ENCODE measurements at places on chromosomes 3 and 15. TPM values are rescaled to one million over a fixed set of nuclear protein-coding genes. Genes with fewer than 3 reads are reported as not detected.

DNA sequence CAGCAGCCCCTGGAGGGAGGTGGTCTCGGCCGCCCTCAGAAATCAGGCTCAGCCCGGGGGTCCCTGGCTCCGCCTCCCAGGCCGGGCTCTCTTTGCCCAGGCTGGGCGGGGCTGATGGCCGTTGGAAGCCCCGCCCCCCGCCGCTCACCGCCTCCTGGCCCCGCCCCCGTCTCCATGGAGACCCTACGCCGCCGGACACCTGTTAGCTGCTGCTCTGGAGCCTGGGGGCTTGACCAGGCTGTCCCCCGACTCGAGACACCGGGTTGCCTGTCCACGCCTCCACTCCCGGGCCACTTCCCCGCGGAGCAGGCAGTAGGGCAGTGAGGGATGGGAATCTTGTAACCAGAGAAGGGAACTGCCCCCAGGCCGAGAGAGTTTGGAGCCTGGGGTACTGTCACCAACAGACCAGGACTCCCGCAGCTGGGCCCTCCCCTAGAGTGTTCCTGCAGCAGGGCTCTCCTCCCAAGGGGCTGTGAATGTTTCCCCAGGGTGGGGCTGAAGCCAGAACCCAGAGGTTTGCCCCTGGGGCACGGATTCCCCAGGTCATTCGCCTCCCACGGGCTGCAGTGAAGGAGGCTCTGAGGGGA, 27.8 kb upstream of the RPL32 start:
- DNase-seq: peak; percentile 20

DNA sequence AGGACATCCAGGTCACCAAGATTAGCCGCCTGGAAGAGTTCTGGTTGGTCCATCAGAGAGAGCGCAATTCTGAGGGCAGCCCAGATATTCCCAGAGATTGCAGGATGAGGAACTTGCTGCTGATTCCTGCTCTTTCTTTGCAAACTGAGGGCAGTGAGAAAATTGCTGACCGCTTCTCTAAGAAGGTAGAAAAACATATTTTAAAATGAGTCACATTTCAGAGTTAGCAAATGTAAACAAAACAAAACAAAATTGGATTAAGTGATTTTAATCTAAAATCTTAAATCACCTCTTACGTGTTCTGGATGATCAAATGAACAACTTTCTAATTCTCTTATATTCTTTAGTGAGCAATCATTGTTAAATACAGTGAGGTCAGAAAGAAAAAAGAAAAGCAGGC, 149.0 kb downstream of the USP13 start:
- DNase-seq: no peak

- DNase-seq: peak; percentile 53
Observed at GRCh38 chr3:171809611-171809860, 747 bp downstream of the PLD1 start.

Gene ADAMTS17
- 0.03 TPM for polyA plus RNA-seq

Gene PTX3
- polyA plus RNA-seq: 9.1 TPM

Gene MOBP
- polyA plus RNA-seq: not detected
